ENCODE measurements at places on chromosomes 1 and 21.

DNA sequence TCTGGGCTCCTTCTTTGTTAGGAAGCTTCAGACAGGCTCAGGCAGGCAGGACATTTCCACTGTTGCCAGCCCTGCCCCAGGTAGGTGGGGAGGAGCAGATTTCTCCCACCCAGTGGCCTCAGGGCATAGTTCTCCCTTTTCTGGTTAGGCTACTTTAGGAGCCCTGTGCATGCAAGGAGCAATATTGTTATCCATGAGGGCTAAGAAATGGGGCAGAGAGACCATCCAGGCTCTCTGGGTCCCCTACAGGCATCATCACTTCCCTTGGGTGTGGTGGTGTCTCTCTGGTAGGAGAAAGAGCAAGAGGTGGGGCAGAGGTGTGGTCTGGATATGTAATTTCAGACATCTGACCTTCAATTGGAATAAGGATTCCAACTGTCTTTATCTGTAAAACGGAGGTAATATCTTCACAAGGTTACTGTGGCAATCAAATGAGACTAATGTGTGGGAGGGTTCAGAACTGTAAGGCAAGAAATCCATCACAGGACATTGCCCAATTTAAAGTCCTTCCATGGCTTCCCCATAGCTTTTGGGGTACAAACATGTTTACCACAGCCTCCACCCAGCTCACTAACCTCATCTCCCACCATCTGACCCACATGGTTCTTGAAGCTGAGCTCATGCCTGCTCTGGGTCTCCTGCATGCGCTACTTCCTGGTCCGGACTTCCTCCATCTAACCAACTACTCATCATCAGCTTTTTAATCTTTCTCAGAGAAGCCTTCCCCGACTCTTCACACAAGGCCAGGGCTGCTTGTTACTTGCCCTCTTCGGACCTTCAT, 26.1 kb downstream of the PCAT6 start:
- DNase-seq, result no peak

- DNase-seq, result no peak
These were observed 24.1 kb upstream of the ZNF436 start for GRCh38 chr1:23393706-23394105.

DNA sequence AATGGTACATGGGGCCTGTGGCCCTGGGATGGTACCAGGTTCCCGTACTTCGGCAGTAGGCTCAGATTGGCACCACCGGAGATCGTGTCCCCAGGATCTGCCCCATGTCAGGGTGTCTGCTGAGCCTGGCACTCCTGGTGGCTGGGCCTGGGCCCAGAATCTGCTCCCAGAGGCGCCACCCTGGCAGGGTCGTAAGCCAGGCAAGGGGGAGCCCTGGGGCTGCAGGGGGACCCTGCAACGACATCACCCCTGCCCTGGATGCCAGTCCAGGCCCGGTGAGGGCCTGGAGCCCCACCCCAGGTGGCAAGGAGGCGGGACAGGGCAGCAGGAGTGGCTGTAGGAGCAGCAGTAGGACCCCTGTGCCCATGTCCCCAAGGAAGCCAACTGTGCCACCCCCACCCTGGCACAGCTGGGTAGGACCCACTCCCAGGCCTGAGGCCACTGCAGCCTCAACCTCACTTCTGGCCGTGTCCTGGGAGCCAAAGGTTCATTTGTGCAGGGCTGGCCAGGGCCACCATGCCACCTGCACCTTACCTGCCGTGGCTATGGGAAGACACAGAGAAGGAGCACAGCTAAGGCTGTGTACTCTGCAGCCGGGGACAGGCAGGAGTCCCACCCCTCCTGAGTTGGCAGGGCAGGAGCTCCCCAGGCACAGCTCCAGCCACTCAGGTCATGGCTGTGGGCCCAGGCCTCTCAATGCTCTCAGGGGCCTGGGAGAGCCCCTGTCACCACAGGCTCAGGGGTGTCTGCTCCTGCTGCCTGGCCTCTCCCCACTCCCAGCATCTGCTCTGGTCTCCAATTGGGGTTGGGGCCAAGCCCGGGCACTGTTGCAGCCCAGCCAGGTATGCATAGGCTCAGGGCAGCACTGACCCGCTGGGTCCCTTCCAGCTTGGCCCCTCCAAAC, 141.7 kb downstream of the EIF4G3 start:
- no peak for DNase-seq

DNA sequence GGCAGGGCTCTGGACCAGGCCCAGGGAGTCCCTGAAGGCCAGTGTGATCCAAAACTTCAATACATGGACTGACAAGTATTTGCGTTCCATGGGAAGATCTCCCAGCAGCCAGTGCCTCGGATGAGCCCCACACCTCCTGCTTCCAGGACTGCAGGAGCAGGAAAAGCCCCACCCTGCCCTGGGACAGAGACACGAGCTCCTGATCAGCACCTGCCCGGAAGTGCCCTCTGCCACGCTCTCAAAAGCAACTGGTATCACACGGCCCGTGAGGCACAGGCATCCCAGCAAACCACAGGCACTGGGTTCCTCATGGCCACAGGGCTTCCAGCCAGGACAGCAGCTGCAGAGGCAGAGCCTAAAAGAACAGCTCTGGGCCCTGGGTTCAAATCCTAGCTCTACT, 48.6 kb downstream of the ACOT7 start:
- DNase-seq, result no peak

DNA sequence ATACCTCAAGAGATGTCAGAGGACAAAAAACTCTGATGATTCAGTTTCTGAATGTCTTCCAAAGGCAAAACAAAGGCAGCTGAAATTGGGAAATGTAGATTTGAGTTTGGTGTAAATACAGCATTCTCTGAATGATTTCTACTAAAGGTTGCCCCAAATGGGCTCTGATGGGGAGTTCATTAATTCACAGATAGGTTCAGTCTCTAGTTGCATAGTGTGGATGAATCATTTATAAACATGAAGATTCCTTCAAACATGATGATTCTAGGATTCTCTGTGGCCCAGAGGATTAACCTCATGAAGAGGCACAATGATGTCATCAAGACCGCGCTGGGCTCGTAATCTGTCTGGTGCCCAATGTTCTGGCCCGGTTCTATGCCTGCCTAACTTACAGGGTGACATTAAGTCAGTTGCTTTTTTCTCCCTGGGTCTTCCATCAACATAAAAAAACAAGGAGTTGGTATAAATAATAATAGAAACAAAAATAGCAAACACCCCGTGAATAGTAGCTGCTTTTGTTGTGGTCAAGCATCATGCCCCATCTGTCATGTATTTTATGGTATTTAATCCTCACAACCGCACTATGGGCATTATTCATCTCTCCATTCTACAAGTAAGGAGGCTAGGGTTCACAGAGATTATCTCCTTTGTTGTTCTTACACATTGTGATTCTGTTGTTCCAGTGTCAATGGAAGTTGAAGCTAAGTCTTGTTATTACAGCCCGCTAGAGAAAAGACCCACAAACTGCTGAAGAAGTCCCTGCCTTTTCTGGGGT, 509.6 kb upstream of the USP24 start:
- no peak for DNase-seq

DNA sequence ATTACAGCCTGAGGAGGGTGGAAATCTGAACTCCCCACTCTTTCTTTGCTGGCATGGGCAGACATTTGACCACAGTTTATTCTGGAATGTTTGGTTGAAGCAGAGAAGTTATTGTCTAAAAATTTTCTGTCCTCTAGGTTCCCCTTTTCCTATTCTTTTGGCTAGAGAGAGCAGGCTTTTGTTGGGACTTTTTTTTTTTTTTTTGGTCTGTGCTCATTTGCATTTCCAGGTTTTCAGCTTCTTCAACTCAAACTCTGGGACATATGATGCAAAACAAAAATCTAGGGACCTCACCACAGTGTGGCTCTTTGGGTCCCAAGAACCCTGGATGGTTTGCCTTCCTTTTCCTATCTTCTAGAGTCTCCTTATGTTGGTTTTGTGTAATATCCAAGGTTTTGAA, 10.9 kb upstream of the ABCG1 start:
- DNase-seq, result no peak

GRCh38 chr1:29900712-29901111, 664.4 kb downstream of the PTPRU start:
- DNase-seq, result no peak

DNA sequence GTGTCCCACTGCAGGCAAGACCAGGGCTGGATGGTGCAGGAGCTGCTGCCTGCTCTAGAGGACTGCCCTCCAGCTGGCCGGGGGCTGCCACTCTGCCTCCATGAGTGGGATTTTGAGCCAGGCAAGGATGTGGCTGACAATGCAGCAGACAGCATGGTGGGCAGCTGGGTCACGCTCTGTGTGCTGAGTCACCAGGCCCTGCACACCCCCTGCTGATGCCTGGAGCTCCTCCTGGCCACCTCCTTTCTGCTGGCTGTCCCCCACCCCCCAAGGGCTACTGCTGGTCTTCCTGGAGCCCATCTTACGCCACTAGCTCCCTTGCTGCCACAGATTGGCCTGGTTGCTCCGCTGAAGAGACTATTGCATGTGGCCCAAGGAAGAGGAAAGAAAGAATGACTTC, 3.9 kb upstream of the ZSCAN20 start:
- no peak for DNase-seq

DNA sequence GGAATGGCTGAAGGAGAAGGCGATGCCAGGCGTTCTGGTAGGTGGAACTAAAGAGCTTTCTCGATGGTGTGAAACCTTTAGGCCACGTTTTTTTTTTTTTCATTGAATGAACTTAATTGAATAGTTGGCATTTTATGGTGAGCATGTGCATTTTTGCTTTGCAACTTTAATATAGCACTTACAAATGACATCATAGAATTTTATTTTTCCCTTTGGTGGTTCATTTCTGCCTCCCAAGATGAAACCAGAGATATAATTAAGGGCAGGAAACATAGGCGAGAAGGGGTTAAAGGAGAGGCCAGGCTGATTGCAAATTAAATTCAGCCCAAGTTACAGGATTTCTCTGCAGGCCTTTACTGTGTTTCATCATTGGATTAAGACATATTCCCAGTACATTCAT, 85.5 kb upstream of the L1TD1 start:
- no peak for DNase-seq

DNA sequence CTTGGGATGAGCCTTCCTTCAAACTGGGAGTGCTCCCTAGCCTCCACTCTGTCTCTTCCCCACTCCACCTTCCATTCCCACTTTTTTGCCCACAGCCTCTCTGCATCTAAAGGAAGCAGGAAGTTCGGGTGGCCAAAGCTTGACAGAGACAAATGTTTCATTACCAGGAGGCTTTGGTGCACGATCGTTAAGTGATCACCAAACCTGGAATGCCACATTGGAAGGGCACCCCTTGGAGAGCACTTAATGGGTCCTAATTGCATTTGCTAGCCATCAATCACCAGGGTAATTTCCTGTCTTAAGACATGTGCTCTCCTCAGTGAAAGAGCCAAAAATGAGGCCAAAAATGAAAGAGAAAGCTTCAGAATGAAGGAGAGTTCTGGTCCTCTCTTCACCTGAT, 206.5 kb downstream of the TNR start:
- no peak for DNase-seq

- DNase-seq, result peak; percentile 40
These were observed 167.7 kb downstream of the ACTL8 start for GRCh38 chr1:17922833-17923232.

- no peak for DNase-seq
These were observed 9.3 kb downstream of the IFI44 start for GRCh38 chr1:78658901-78659300.

DNA sequence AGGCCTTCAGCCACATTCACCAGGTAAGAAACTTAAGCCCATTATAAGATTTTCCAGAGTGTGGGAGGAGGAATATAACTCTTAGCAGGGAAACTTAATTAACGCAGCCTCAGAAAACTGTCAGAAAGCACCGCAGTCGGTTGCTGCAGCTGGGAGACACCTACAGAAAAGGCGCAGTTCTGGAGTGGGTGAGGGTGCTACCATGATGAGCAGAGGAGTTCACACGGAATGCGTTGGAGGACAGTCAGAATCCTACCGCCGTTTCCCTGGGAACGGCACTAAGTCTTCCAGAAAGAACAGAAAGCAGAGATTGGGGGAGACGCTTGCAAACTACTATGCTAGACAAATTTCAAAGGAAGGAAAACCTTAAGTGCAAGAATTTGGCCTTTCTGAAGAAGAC, 6.4 kb downstream of the ACTN2 start:
- no peak for DNase-seq

DNA sequence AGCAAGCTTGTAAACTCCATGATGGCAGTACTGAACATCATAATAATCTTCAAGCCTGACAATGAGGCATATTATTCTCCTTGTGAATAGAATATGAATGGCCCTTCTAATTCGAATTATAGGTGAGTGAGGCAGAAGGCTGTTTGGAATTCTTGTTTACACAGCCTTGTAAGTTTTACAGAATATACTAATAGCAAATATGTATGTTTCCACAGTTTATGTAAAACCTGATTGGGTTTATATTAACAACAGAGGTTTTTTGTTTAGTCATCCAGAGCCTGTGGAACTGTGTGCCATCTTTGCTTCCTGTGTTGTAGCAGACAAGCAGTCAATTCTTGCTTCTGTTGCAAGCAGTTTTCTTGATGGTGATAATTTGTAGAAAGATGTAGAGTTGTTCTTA, 8.0 kb downstream of the OSBPL9 start:
- no peak for DNase-seq

DNA sequence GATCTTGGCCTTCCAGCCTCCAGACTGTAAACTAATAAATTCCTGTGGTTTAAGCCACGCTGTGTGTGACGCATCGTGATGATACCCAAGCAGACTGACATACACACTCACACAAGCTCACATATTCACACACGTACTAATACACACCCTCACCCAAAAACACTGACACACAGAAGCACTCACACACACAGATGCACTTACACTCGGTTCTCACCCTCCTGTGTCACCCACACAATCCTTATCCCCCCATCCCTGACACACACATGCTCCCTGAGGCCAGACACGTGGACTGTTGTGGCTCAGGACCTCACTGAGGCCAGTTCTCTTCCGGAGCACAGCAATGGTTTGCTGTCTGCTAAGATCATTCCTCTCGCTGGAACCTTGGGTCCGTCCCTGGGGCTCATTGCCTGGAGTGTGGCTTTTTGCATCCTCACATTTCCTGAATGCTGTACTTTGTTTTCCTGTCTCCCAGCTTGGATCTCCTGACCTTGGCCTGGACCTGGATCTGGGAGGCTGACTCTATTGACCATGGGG, 76.9 kb upstream of the LYST start:
- DNase-seq, result peak; percentile 51

- no peak for DNase-seq
These were observed 802 bp downstream of the KAZN start for GRCh38 chr1:14599183-14599791.

All from HT-29 (cell line).